ENCODE measurements at places on chromosomes 4 and X. TPM values are rescaled to one million over a fixed set of nuclear protein-coding genes. Genes with fewer than 3 reads are reported as not detected.

GRCh38 chr4:110624398-110624780 is 1.5 kb upstream of the PITX2 start:
- peak; percentile 5 for DNase-seq

DNA sequence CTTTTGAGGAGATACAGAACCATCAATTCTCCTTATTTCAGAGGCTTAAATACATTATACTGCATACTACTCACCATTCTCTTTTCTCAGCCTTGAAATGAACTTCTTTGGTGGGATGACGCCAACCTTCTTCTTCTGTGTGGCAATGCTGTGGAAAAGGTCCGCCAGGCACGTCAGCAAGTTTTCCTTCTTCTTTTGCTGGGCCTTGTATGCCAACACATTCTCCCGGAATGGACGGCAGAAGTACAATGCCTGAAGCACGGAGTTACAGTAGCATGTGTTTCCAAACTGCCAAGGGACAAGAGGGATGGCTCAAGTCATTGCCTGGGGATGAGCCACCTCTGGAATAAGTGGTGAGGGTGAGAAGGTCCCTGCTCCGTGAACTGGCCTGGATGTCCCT is 31.2 kb downstream of the USP46 start:
- no peak for DNase-seq

DNA sequence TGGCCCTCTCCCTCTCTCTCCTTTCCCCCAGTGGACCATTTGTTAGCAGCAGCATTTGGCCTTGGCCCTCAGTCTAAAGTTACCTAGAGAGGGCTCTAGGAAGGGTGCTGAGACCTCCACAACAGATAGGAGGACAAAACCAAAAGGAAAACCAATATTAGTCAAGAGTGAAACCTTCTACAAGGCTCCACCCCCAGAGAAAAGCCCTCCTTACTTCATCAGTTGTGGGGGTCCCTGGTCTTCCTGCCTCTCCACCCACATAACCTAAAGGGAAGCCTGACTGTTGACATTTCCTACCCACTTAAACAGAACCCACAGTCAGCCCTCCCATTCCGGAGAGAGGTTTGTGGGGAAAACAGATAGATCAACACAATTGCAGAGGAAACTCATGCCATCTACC is 4.7 kb upstream of the CD40LG start:
- peak; percentile 34 for DNase-seq

- DNase-seq, result no peak
These were observed 22.6 kb upstream of the STBD1 start for GRCh38 chr4:76283900-76284299.

Gene TRIM61
- 1.1 TPM for total RNA-seq

Gene AMELX
- not detected for total RNA-seq

Measured in hematopoietic multipotent progenitor cell (in vitro differentiated cells).